ENCODE measurements at places on chromosomes 7 and 10.

DNA sequence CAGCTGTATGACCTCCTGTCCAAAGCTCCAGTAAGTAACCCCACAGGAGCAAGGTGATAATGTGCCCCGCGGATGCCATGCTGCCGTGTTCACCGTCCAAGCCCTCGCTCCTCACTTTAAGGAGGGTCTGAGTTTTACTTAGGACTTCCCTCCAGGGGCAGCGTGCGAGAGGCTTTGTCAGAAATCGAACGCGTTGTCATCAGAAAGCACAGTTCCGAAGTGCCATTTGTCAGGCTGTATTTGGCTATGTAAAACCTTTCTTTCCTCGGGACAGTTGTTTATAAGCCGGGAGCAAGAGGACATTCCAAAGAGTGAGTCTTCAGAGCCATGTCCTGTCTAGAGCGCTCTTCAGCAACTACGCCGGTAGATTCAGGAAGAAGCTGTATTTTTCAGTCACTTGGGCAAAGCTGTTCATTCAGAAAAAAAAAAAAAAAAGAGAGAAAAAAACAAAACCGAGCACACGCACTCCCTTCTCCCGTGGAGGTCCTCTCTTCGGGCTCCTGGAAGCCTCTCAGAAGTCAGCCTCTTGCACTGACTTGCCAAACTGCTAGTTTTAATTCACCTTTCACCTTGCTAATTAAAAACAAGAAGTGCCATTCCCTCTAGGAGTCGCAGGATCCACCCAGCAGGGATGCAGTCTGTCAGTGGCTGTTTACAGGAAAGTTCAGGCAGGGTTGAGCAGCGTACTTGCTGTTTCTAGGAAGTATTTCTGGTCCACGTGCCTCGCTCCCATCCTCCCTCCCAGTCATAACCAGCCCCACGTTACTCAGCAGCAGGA lies at the start of gene SEMA3E:
TSS of gene SEMA3E (minus strand) at position 676 of the 778 bp plus-strand sequence.
- no peak for DNase-seq

GRCh38 chr7:27229448-27229847 lies 13.2 kb upstream of the EVX1 start:
- DNase-seq, result no peak

DNA sequence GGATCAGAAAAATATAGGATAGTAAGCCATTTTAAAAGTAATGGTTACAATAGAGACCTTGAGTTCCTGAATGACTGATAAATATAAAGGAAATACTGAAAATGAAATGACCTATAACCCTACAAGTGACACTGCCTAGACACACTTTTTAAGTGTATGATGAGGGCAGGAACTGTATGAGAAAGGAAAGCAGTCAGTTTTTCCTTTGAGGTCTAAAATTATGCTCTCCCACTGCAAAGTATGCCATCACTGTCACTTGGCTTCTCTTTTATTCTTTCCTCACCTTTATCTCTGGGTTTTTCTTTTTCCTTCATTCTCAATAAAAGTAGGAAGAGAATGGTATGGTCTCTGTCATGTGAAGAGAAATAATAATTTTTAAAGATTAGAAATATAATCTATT lies 13.5 kb downstream of the REEP3 start:
- DNase-seq, result no peak

GRCh38 chr7:34751725-34752643 lies 94.0 kb downstream of the NPSR1 start:
- DNase-seq, result no peak

DNA sequence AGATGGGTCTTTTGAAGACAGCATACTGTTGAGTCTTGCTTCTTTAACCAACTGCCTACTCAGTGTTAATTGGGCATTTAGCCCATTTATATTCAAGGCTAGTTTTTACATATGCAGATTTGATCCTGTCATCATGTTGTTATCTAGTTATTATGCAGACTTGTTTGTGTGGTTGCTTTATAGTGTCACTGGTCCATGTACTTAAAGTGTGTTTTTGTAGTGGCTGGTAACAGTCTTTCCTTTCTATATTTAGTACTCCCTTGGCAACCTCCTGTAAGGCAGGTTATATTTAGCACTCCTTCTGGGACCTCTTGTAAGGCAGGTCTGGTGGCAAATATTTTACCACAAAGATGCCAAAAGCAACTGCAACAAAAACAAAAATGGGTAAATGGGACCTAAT lies 66.7 kb downstream of the TES start:
- DNase-seq, result no peak

- no peak for DNase-seq
Observed at GRCh38 chr7:46032942-46033341, 111.9 kb upstream of the IGFBP3 start.

- DNase-seq, result no peak
Observed at GRCh38 chr10:89516149-89516832, 19.1 kb downstream of the SLC16A12 start.

- DNase-seq, result no peak
Observed at GRCh38 chr10:129786216-129786615, 177.9 kb downstream of the EBF3 start.

GRCh38 chr10:103888113-103888841 lies 29.7 kb downstream of the STN1 start:
- DNase-seq, result no peak

DNA sequence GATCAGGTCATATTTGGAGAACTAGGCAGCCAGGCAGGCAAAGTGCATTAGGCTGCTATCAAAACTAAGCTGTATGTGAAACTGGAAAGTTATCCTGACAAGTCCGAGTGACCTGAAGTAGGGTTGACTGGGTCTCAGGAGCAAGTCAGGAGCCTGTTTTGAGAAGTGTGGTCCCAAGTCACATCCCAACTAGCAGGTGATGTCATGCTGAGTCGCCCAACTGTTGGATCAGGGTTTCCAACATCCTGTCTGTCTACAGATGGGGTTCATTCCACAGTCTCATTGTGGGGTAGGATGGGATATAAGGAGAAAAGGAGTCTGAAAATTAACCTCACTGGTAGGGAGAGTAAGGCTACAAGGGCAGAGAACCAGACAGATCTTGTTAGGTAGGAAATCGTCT lies 27.0 kb downstream of the SLC26A4 start:
- DNase-seq, result no peak

- no peak for DNase-seq
Observed at GRCh38 chr10:74500026-74500704, 326.2 kb upstream of the KAT6B start.

DNA sequence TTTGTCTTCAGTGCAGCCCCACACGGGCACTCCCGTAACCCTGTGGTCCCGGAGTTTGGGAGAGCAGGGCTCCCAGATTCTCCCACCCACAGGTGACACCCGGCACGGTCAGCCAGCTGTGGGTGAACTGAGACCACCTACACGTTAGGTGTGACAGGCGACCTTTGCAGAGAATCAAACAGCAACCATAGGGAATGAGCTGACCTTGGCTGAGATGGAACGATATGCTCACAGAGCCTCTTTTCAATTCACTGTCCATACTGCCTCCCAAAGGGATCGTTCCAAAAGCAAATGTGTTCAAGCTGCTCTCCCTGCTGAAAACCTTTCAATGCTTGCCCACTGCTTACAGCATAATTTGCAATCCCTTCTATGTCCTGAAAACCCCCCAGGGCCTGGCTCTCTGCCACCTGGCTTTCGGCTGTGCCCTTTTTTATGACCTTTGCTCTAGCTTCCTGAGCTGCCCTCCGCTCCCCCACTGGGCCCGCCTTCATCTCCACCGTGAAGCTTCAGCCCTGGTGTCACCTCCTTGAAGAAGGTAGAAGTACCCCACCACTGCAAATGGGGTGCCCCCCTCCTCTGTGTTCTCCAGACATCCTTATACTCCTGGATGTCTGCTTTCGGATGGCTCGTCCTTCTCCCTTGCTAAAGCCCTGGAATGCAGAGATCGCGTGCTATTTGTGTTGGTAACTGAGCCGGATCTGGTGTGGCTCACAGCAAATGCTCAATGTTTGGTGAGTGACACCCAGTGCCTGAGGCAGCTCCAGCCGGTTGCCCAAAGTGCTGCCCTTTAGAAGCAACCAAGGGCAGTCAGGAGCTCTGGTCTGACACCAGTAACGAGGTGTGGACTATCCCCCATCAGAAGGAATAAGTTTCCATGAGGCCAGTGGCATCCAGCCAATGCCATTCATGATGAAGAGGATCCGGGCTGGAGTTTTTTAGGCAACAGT lies 90.4 kb downstream of the KIAA1549 start:
- DNase-seq, result no peak

GRCh38 chr10:133275684-133276092 lies 980 bp downstream of the ADAM8 start:
- DNase-seq, result no peak

GRCh38 chr10:31138026-31138553 lies 106.4 kb upstream of the ZNF438 start:
- no peak for DNase-seq

DNA sequence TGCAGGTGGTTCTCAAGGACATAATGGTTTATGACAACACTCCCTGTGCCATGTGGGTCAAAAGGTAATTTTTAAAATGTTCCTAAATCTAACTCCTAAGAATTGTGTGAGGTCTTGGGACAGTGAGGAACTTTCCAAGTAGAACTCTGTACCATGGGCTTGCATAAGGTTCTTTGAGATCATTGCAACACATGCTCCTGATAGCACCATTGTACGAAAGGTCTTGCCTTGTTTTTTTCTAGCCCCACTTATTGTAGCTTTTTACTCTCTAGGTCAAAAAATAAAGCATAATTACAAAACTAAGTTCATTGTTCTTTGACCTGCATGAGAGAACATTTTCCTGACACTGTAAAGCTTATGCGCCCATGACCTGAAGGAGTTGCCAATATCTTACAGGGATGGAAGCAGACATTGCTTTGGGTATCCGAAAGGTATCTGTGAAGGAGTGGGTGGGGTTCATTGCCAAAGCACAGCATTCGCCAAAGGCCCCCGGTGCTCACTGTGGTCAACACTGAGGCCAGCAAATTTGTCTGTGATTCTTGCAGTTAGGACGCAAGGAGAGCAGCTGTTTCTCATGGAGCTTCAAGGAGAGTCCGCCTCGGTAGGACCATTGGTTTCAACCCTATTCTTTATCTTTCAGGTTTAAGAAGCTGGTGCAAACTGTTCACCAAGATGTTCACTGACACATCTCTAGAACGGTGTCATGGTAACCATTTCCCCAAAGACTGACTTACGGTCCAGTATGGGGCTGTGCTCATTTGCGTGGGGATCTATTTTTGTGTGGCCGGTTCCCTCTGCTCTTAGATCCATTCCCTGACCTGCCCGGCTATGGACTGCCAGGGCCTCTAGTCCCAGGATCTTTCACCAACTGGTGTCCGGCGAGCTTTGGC lies 7.6 kb upstream of the PRKAG2 start:
- DNase-seq, result no peak

DNA sequence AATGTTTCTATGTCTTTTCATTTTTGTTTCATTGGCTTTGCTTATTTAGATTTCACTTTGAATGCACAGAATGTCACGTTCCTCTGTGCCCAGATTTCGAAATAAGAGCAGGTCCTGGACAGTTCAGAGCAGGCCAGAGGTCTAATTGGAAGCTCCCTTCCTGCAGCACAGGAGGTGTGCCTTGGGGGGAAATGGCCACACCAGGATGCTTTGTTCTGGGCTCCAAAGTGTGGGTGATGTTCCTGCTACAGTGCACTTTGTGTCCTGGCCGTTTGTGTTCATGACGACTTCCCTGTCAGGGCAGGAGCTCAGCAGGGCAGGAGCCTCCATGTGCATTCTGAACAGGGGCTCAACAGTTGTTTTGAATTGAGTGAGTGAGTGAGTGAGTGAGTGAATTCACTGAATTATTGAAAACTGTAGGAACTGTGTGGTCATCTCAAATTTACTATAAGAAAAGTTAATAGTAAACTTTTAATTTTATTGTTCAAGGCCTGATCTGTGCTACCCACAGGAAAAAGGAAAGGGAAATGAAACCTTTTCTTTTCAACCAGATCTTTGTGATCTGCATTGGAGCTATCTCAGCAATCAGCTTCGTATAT lies 109.5 kb upstream of the GJD4 start:
- DNase-seq, result no peak

GRCh38 chr7:148457310-148457921 lies 133.2 kb upstream of the C7orf33 start:
- DNase-seq, result no peak

- DNase-seq, result no peak
Observed at GRCh38 chr7:131285556-131285955, 42.1 kb upstream of the MKLN1 start.

DNA sequence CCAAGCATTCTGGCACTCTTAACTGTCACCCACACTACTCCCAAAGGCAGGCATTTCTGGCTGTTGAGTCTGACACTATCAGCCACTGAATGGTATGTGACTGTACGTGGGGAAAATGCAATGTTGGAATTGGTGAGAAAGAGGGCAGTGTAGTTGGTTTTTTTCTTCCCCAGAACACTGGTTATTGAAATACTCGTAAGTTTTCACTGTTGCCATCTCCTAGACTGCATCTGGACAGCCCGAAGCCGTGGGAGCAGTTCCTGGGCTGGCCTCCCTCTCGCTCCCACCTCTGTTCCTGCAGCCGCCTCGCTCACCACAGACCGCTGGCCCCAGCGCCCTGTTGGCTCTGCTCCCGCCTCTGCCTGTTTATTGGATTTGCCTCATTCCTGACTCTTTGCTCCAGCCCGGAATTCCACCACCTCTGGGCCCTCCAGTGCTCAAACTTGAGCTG lies 5.7 kb downstream of the PLCE1 start:
- DNase-seq, result no peak

DNA sequence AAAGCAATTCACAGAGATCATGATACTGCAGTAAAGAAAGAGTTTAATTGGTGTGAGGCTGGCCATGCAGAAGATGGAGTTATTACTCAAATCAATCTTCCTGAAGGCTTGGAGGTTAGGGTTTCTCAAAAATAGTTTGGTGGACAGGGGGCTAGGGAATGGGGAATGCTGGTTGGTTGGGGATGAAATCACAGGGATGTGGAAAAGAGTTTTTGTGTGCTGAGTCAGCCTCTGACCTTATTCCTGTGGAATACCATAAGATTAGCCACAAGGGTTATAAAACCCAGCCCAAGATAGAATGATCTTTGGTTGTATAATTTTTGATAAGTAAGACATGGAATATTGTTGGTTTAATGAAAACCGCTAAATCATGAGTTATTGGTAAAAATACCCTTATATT lies 764.3 kb downstream of the TYW1 start:
- DNase-seq, result no peak

GRCh38 chr7:129670656-129671055 lies 59.1 kb downstream of the NRF1 start:
- DNase-seq, result no peak

DNA sequence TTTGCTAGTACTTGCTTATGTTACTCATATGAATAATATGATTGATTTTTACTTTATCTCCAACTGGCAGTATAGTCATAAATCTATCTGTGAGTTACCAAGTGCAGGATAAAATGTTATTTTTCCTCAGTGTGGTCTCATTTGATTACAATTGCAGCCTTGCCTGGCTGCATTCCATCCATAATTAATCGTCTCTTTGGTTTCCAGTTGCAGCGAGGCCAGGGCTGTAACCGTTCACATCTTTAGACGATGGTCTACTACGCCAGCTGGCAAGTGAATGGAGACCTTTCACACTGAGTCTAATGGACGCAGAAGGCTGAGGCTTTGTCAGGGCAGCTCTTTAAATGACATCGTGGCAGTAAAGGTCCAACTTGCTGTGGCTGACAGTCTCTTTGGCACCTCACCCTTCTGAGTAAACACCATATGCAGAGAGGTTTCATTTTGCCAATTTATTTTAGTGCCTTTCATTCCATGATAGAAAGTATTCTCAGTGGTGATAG lies 84.0 kb downstream of the ARL4A start:
- DNase-seq, result no peak
